ENCODE measurements at places on chromosomes 2 and 18.

- DNase-seq, result no peak
Measured at GRCh38 chr2:1742681-1743395, 1.5 kb downstream of the PXDN start.

DNA sequence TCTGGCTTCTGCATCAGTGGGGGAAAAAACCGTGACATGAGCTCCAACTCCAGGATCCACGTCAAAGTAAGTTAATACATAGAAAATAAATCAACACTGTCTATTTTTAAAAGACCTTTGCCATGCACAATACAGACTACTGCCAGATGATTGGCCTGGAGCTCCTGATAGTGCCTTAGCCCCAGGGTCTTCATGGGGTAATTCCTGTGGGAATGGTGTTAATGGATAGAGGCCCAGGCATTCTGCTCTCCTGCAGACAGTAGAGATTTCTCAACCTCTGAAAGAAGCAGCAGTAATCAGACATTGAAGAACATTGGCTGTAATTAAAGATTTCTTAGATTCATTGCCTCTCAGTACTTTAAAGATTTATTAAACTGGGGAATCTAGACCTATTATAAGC, 4.3 kb upstream of the PLCL1 start:
- no peak for DNase-seq

DNA sequence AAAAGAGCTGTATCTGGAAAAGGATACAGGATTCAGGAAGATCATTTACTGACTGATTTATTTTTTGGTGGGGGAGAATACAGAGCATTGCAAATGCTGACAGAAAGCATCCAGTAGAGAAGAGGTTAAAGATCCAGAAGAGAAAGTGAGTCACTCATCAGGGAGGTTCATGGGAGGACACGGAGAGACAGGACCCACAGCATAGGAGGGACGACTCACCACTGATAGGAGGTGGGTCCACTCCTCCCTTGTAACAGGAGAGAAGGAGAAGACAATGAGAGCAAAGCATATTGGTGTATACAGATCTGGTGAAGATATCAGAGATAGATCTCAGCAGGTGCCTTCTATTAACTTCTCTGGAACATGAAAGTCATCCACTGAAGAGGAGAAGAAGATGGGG, 142.4 kb upstream of the AQP4 start:
- no peak for DNase-seq

DNA sequence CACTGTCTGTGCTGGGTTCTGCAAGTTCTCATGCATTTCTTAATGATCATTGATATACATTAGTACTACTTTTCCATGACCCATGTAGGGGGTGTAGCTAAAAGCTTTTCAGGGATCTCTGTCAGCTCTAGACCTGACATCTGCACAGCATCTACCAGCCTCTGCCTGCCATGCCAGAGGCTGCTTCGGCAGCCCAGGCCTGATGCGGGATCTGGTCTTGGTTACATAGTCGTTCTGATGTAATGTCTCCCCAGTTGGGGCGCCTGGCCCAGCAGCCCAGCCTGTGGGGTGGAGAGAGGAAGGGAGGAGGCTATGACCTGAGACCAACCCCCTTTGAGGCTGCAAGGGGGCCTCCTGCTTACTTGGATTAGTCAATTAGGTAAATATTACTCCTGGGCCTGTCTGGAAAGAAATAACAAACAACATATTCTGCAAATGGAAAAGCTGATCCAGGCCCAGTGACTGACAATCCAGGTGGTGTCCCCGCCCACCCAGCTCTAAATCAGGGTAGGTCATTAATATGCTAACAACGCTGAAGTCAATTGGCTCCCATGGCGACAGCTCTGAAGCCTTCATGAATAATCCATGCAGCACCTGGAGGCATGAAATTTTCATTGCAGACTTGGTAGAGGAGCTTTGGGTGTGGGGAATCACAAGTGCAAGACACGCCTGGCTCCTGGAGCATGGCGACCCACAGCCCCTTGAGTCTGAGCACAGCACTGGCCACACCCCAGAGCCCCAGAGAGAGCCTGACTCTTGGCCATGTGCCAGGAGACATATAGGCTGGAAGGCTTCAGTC, 575.3 kb downstream of the CMPK2 start:
- no peak for DNase-seq

DNA sequence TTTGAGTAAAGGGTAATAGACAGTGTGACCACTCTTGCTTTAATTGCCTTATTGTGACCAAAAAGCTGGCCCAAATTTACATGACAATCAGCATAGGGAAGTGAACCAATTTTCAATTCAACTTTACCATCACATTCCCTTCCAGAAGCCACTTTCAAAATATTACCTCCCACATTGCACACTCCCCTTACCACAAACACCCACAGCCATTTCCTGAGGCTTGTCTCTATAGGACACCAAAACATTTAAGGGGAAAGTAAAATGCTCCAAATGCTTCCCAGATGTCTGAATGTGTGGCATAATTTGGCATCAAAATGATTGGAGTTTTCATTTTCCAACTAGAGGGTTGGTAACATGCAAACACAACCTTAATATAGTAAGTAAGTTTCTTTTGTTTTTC, 616.1 kb downstream of the SLC4A3 start:
- DNase-seq, result no peak

- no peak for DNase-seq
Measured at GRCh38 chr2:48756289-48756688, 765 bp upstream of the LHCGR start.

- DNase-seq, result no peak
Measured at GRCh38 chr2:51401546-51401945, 369.6 kb upstream of the NRXN1 start.

GRCh38 chr2:106026271-106027190, 167.6 kb downstream of the UXS1 start:
- DNase-seq, result no peak

DNA sequence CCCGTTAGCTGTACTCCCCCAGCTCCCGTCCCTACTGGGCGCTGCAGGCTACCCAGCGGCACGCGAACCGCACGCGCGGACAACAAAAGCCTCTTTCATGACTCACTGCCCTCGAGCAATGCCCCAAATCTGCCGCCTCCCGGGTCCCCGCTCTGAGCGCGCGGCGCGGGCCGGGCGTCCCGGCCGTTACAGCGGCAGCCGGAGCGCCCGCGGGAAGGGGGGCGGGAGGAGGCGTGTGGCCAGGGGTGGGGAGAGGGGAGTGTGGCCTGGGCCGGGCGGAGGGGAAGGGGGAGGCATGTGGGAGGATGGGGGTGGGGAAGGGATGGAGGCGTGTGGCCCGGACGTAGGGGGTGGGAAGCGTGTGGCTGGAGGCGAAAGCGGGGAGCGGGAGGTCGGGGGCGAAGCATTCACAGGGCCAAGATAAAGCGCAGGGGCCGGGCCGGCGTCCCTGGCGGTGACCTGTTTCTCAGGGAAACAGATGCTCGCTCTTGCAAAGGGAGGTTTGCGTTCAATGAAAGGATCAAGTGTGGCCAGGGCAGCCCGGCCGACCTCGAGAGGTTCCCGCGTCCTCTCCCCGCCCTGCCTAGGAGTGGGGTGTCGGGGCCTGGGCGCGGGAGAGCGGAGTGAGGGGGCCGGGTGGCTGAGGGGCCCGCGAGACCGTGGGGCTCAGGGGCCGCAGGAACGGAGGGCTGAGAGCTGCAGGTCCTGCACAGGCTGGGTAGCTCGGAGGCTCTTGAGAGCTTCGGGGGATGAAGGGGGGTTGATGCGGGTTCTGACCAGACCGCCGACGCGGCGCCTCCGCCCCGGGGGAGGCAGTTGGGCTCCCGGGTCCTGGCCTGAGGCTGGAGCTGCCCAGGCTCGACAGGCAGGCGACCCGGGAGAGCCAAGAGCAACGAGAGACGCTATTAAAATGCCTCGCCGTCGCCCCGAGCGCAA, 3.5 kb upstream of the NEUROD1 start:
- DNase-seq, result no peak

- DNase-seq, result no peak
Measured at GRCh38 chr2:41393621-41394020, 654.2 kb upstream of the PKDCC start.

- DNase-seq, result no peak
Measured at GRCh38 chr2:27461118-27461517, 18.9 kb downstream of the KRTCAP3 start.

DNA sequence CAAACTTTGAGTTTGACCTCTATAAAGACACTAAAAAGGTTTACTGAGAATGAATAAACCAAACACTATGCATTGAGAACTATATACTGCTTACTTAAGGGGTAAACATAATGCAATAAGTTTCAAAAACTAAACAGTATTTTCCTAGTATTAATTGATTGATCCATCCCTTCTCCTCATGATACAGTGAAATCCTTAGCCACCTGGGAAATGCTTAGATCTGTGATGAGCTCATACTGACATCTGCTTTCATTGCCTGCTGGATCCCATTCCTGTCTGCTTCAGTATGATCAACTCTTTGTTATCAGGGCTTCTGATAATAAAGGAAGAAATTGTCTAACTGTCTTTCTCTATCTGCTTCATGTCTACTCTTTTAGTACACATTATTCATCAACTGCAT, 74.9 kb upstream of the UBE2E3 start:
- no peak for DNase-seq

GRCh38 chr2:25302758-25303375, 38.9 kb downstream of the DNMT3A start:
- DNase-seq, result no peak

GRCh38 chr2:8563814-8564474, 117.9 kb upstream of the ID2 start:
- DNase-seq, result no peak

DNA sequence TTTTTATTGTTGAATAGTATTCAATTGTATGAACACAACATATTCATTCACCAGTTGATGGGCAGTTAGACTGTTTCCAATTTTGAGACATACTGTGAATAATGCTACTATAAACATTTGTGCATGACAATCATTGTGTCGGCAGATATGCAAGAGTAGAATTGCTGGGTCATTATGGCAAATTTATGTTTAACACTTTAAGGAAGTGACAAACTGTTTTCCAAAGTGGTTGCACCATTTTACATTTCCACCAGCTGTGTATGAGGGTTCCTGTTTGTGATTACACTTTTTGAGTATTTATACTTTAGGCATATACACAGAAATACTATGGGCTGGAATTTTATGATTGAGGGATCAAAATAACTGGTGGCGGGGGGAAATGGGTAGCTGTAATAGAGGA, 61.2 kb downstream of the MAP4K3 start:
- DNase-seq, result no peak

DNA sequence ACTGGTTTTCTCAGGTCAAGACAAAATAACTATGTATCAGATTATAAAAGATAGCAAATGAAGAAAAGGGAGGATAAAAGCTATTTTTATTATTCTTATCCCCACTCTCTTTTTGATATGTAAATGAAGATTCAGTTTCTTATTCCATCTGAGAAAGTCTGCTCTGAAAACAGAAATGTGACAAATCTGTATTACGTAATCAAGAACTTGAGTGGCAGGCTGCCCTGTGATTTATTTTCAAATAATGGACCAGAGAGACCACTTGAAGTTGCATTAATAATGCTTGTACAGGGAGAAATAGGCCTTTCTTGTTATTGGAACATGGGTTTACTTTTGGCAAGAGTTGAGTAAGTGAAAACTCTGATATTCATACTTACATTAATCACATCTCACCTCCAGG, 727.4 kb downstream of the DPP10 start:
- no peak for DNase-seq

- no peak for DNase-seq
Measured at GRCh38 chr2:96933305-96934181, 52.8 kb downstream of the FAM178B start.

GRCh38 chr2:194539425-194539824, 1117.6 kb upstream of the SLC39A10 start:
- no peak for DNase-seq

DNA sequence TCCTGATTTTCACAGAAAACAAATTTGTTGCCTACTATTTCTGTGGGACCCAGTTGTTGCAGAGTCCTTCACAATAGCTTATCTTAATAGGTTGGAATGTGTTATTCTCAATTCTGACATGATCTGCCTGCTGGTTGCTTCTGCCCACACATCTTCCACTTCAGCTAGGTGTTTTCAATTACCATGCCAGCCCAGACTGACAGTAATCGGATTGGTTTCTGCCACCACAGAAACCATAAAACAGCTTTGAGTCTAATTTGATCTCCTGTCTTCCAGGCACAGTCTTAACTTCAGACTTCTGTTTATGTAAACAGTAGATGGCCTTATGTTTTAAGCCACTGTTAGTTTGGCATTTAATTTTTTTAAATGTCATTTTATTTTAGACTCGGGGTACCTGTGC, 248.2 kb upstream of the RBMS1 start:
- DNase-seq, result no peak

- DNase-seq, result no peak
Measured at GRCh38 chr2:169670215-169670651, 24.0 kb downstream of the CFAP210 start.

DNA sequence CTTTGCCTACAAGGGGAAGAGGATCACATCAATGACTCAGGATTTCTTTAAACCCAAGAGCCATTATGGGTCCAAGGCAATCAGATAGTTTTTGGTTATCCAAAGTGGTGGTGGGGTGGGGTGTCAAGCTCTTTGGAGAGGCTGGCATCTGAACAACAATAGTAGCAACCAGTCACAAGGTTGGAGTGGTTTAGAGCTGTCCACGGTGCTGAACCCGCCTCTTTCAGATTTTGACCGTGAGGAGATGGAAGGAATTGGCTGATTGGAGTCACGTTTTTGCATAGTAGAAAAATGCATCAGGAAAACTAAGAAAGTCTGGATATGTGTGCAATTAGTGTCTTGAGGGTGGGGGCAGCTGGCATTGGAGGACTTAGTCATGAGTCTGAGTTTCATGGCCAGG, 159.9 kb downstream of the LOXHD1 start:
- DNase-seq, result peak; percentile 9

- DNase-seq, result no peak
Measured at GRCh38 chr2:238346544-238346943, 26.2 kb downstream of the TRAF3IP1 start.

GRCh38 chr18:70289351-70290312, 787 bp downstream of the SOCS6 start:
- no peak for DNase-seq

DNA sequence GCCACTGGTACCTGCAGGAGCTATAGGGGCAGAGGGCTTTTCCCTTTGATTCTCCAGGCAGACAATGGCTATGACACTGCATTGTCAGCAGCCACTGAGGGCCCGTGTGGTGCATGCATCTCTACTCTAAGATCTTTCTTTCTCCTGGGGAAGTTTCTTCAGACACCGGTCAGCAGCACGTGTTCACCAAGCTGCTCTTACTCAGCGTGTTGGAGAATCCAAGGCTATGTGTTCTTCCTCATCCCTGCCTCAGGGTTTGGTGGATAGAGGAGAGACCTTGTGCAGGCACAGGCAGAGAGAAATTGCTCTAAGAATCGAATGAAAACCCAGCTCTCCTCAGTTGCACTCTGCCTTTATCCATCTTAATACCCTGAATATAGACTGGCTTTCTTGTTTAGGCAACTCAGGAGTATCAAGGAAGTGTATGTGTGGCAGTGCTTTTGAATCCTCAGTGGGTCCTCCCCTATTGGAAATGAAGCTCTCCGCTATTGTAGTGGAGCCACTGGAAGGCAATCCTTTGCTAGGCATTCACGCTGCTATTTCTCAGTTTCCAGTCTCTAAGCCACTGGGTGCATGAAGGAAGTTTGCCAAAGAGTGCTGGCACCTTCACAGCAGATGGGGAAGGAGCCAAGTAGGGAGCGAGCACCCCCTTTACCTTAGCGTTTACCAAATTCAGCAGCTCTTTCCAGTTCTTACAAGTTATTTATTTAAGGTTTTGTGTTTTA, 86.9 kb upstream of the EML6 start:
- no peak for DNase-seq
